Progenitor cell of endocrine pancreas (in vitro differentiated cells): ENCODE measurements at places on chromosomes 16 and 17.

DNA sequence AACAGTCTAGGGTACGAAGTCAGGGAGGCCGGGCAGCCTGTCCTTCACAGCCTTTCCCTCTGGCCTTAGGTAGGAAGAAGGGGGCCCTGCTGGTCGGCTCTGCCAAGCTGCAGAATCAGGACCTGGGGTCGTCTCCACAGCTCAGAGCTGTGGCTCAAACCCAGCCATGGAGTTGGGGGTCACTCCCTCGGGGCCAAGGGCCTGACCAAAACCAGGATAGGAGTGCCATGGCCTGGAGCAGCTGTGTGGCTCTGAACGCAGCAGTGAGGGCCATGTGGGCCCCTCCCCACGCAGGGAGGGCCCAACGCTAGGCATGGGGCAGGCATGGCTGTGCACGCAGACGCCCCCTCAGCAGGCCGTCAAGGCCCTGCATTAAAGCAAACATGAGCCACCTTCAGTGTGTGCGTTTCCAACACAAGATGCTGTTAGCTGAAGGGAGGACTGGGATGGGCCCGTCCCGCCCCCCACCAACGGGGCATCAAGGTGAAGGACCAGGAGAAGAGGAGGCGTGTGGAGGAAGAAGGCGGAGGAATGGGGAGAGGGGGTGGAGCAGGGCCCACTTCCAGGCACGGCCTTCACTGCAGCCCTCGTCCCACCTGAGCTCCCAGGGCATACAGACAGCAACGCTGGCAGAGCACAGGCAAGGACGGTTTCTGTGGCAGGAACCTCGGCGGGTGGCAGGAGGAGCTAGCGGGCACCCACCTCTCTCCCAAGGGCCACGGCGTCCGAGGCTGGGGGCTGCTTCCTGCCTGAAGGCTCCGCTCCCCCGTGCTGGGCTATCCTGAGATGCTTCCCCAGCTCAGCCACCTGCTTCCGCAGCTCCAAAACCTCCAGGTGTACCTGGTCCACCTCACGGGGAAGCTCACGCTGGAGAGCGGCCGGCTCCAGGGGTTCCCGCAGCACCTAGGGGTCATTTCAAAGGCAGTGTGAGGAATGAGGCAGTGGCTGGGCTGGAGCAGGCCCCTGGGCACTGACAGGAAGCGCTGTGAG lies 55.3 kb downstream of the CCDC57 start:
- no peak for DNase-seq

GRCh38 chr17:72984145-72984925 lies 108.2 kb downstream of the SLC39A11 start:
- no peak for DNase-seq

GRCh38 chr16:87295259-87295658 lies 21.9 kb downstream of the C16orf95 start:
- no peak for DNase-seq

DNA sequence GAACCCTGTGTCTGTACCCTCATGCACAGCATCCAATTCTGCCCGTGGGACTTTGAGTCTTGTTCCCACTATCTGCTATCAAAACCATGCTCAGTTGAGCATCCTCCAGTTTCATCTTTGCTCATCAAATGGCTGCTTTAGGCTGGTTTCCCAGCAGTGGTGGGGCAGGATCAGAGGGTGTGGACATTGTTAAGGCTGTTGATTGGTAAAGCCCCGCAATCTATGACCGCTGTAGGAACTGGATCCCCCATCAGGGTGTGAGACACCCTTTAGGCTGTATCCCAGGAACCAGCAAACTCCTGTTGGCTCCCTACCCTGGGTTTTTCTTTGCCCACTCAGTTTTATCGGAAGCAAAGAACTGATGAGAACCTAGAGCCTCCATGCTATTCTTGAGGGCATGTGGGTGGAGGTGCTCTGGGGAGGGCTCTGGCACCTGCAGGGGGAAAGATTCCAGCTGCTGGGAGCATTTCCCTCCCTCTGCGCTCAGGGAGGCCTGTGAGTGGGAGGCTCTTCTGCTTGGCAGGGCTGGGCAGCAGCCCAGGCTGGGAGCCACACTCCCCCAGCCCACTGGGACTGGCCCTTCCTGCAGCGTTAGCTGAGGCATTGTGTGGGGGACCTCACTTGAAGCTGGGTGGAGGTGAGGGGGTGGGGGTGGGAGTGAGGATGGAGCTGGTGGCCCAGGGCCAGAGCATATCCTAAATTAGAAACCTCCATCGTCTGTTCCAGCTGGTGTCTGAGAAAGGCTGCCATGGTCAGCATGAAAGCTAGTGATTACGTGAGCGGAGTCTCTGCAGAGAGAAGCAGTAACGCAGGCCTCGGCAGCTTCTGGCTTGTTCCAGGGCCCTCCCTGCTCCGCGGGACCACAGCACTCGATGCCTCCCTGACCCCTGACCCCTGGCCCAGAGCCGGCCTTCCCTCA lies 160.6 kb downstream of the IRF8 start:
- no peak for DNase-seq

- DNase-seq = no peak
Measured at GRCh38 chr17:4409659-4410058, 24.1 kb upstream of the SPNS3 start.

DNA sequence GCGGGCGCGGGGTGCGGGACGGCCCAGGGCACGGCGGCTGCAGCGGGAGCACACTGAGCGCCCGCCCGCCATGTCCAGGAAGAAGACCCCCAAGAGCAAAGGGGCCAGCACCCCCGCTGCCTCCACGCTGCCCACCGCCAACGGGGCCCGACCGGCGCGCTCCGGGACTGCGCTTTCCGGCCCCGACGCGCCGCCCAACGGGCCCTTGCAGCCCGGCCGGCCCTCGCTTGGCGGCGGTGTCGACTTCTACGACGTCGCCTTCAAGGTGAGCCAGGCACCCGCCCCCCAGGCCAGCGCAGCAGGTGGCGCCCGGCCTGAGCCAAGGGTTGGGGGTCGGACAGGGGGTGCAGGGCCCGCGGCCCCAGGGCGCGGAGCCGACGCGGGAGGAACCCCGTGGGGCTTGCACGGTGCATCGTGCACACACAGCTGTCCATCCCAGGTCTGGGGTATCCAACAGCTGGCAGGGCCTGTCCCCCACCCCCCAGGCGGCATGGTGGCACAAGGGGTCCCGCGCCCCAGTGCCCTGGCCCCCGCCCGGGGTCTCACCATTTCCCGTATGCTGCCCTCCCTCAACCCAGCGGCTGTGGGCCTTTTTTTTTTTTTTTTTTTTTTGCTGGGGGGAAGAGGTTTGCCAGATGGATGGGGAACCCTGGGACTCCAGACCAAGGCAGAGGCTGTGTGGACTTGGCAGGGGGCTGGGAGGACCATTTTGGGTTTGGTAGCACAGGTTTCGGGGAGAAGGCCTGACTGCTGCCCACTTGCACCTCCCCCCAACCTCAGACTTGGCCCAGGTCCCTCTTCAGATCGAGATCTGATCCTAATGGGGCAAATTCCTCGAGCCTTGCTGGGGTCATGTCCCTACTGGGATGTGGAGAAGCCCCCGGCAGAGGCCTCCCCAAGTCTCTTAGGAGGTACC lies 547 bp downstream of the RAB26 start:
- no peak for DNase-seq

GRCh38 chr16:57265850-57266530 lies 18.5 kb downstream of the PLLP start:
- DNase-seq = no peak

DNA sequence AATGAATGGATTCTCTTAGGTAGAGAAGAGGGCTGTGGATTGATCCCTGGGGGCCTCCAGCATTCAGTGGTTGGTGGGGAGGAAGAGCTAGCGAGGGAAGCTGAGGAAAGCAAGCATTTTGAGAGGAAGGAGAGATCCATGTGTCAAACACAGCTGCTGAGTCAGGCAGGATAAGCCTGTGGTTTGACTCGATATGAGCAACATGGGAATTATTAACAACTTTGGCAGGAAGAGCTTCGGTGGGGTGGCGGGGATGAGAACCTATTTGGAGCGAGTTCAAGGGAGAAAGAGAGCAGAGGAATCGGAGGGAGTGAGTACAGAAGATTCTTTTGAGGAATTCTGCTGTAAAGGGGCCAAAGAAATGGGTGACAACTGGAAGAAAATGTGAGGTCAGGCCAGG lies 59.5 kb upstream of the CDC42EP4 start:
- no peak for DNase-seq

DNA sequence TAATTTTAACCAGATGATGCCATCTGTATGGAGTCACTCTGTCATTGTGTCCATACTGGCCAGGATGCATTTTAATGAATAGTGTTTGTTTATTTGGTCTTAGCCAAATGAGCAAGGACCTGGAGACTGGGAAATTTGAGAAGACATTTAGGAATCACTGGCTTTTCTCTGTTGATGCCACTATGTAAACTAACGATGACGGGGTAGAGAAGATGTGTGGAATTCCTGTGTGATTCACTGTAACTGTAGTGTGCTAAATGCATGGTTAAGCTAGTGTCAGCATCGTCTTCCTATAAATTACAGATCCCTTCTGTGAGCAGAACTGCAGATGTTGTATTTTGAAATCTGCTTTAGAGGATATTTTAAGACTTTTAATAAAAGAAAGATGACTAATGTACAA lies 66.6 kb downstream of the NOS2 start:
- no peak for DNase-seq

GRCh38 chr17:81976332-81977210 lies 858 bp upstream of the ASPSCR1 start:
- no peak for DNase-seq
